ENCODE measurements at places on chromosomes 4 and X.

- DNase-seq, result no peak
Measured at GRCh38 chr4:37978248-37978924, 18.2 kb downstream of the PTTG2 start.

GRCh38 chrX:132046533-132046932 lies 23.4 kb downstream of the STK26 start:
- DNase-seq, result no peak

DNA sequence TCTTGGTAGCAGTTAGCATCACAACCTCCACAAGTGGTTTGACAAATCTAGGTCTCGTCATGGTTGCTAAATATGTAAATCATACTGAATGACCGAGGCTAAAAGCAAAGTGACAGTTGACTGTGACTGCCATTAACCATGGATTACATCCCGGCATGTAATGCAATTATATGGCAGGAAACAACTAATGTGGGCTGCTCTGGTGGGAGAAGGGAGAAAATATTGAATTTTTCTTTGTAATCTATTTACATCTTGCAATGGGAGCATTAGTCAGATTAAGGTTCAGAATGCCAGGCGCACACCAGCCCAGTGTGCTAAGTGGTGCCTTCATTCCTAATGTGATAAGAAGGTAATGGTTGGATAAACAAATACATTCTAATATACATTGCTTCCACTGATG lies 35.8 kb downstream of the UNC5C start:
- no peak for DNase-seq

- peak; percentile 60 for DNase-seq
Measured at GRCh38 chrX:49163555-49164419, 1.2 kb downstream of the MAGIX start.

All from HTR-8/SVneo (cell line).